ENCODE measurements at places on chromosomes 6 and 20.

DNA sequence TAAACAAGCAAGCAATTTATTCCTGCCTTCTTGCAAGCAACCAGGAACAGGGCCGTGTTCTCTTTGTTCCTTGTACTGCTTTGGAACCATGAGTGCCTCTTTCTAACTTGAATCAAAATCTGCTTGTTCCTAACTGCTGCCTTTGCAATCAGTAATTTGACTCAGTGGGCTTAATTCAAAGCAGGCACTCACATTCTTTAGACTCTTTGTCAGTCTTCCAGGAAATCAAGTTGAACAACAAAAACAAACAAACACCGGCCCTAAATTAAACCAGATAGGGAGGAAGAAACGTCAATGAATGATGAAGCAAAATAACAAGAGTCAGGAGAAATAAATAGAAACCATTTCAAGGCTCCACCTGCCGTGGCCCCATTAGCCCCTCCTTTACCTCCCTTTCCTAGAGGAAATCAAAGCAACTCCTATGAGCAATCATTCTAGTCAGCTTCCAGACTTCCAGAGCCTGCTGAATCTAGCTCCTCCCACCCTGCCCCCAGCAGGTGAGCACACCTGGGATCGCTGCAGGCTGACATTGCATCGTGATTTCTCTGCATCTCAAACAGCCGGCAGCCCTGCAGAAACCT, 582.2 kb upstream of the FLRT3 start:
- peak; percentile 66 for DNase-seq
- H3K4me3 ChIP-seq = peak overlapping the region; percentile 15
- H3K27me3 ChIP-seq = no peaks in the 10 kb centered on the region

DNA sequence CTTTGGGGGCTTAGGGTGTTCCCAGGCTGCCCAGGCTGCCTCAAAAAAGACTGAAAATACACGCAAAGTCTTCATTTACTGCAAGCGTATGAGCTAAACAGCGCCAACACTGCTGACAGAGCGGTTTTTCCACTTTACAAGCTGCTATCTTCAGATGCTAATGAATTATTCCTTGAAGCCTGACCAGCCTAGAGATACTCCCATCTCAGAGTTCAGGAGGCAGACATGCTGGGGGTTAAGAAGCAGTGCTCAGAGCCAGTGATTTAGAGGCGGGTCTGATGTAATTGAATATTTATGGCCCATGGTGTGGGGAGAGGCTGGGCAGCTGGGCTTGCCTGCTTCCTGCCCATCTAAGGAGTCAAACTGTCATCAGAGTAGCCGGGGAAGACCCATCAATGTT, 241.4 kb downstream of the SLC24A3 start:
- H3K4me3 ChIP-seq = no peak overlapping the region
- no peak for DNase-seq
- H3K27ac ChIP-seq = no peak overlapping the region
- H3K4me1 ChIP-seq = no peaks in the 10 kb centered on the region
- no peaks in the 10 kb centered on the region for H3K27me3 ChIP-seq
- no peaks in the 10 kb centered on the region for H3K36me3 ChIP-seq

DNA sequence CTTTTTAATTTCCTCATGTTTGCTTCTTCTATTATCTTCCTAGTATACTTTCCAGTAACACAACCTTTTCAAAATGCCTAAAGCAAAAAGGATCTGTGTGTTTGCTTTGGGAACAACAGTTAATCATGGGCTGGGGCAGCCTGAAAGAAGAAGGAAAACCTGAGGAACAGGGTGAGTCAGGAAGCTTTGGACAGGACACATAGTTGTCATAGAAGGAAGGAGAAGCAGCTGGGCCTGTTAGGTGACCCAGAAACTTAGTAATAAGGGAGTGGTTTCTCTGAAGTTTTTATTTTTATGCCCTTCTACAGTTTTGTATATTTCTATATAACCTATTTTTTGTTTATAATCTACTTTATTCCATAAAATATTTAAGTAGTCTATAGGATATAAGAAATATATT, 61.4 kb downstream of the CD24 start:
- H3K27me3 ChIP-seq = no peaks in the 10 kb centered on the region
- DNase-seq = no peak
- H3K36me3 ChIP-seq = no peaks in the 10 kb centered on the region
- H3K4me1 ChIP-seq = peaks cover 2% of the 10 kb centered on the region
- no peak overlapping the region for H3K4me3 ChIP-seq
- no peak overlapping the region for H3K27ac ChIP-seq

DNA sequence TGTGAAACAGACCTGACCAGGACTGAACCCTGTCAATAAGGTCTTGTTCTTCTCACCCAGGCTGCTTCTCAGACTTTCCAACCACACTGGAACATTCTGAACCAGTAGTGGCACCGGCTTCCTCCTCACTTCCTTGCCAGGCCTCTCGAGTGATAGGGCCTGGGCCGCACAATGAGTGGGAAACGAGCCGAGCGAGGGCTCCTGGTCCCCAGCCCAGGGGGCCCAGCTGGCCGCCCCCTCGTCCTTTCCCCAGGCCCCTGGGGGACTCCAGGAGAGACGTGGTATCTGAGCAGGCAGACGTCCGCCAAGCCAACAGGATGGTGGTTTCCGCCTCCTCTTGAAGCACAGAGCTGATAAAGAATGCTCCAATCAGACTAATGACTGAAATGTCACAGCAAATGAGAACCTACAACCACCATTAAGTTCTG, 117.9 kb downstream of the GMDS start:
- H3K27me3 ChIP-seq = no peaks in the 10 kb centered on the region
- H3K4me1 ChIP-seq = peaks cover 4% of the 10 kb centered on the region
- H3K4me3 ChIP-seq = no peak overlapping the region
- no peak overlapping the region for H3K27ac ChIP-seq
- DNase-seq = no peak
- H3K36me3 ChIP-seq = no peaks in the 10 kb centered on the region

- H3K27ac ChIP-seq = no peak overlapping the region
- H3K4me1 ChIP-seq = peaks cover 3% of the 10 kb centered on the region
- H3K27me3 ChIP-seq = no peaks in the 10 kb centered on the region
- H3K4me3 ChIP-seq = no peak overlapping the region
- no peaks in the 10 kb centered on the region for H3K36me3 ChIP-seq
These were observed 194.5 kb upstream of the THEMIS start for GRCh38 chr6:128095362-128095761.

- H3K36me3 ChIP-seq = no peaks in the 10 kb centered on the region
- peaks cover 7% of the 10 kb centered on the region for H3K4me1 ChIP-seq
- no peak overlapping the region for H3K4me3 ChIP-seq
These were observed 46.9 kb upstream of the ENPP5 start for GRCh38 chr6:46217671-46218131.

GRCh38 chr20:5996765-5997164, 46.3 kb downstream of the MCM8 start:
- no peak overlapping the region for H3K27ac ChIP-seq
- peak; percentile 67 for DNase-seq
- H3K4me3 ChIP-seq = no peak overlapping the region
- no peaks in the 10 kb centered on the region for H3K27me3 ChIP-seq

DNA sequence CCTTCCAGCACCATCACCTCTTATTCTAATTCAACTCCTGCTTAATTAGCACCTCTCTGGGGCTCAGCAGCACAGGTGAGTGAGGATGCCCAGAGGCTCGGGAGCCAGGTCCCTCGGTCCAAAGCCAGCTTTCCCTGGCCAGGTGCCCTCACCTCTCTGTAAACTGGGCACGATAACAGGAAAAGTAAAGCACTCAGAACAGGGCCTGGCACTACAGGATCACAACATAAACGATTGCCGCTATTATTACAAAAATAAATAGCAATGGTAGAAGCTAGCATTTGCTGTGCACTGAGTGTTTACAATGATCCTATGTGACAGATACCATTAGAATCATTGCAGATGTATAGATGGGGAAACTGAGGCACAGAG, 2.6 kb downstream of the BPIFB2 start:
- no peaks in the 10 kb centered on the region for H3K4me1 ChIP-seq
- H3K4me3 ChIP-seq = no peak overlapping the region
- H3K27me3 ChIP-seq = no peaks in the 10 kb centered on the region
- no peaks in the 10 kb centered on the region for H3K36me3 ChIP-seq

GRCh38 chr6:145214570-145214969, 520.8 kb downstream of the EPM2A start:
- H3K27me3 ChIP-seq = no peaks in the 10 kb centered on the region
- peak; percentile 53 for DNase-seq
- no peak overlapping the region for H3K27ac ChIP-seq
- H3K4me3 ChIP-seq = no peak overlapping the region
- H3K4me1 ChIP-seq = no peaks in the 10 kb centered on the region
- no peaks in the 10 kb centered on the region for H3K36me3 ChIP-seq

GRCh38 chr6:21593412-21593926, at the start of gene SOX4:
SOX4 (plus strand) TSS chr6:21593751; CDS start chr6:21594535, 784 bp downstream.
- peak within 1 kb of the TSS; percentile 84 for H3K27ac ChIP-seq
- DNase-seq = peak; percentile 96
- no peaks in the 10 kb centered on the region for H3K27me3 ChIP-seq

GRCh38 chr6:90162648-90163387, 133.8 kb downstream of the BACH2 start:
- no peak overlapping the region for H3K27ac ChIP-seq
- no peak overlapping the region for H3K4me3 ChIP-seq
- no peaks in the 10 kb centered on the region for H3K36me3 ChIP-seq
- H3K4me1 ChIP-seq = no peaks in the 10 kb centered on the region
- no peak for DNase-seq
- no peaks in the 10 kb centered on the region for H3K27me3 ChIP-seq

DNA sequence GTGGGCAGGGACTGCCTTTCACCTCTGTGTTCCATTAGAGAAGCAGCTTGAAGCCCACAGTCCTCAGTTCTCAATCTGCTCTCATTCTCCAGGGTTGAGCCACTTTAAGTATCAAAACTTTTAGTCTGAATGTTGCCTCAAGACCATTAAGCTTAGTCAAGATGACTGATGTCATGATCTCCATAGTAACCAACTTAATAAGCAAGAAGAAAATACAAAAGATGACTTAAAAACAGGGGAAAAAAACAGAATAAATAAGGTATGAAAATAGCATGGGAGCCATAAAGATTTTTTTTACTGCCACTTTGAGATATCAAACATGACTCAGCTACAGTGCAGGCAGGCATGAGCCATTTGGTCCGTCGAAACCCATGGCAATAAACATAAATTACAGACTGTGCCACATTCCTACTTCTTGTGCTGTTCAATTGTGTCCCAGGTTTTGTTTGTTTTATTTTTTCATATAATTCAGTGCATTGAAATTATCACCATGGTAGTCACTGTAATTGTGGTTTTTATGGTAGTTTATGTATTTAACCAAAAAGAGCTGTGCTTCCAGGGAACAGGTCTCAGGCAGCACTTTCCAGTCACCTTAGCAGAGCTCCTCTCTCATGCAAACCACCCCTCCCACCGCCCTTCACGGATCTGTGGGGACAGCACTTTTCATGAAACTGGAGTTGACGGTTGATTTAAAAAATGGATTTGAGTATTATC, 156.5 kb upstream of the INSM1 start:
- DNase-seq = peak; percentile 48
- H3K36me3 ChIP-seq = no peaks in the 10 kb centered on the region
- H3K27me3 ChIP-seq = no peaks in the 10 kb centered on the region
- no peak overlapping the region for H3K4me3 ChIP-seq

- DNase-seq = no peak
- H3K27ac ChIP-seq = no peak overlapping the region
- no peaks in the 10 kb centered on the region for H3K36me3 ChIP-seq
- H3K4me1 ChIP-seq = no peaks in the 10 kb centered on the region
- no peak overlapping the region for H3K4me3 ChIP-seq
These were observed 34.8 kb upstream of the PLCB1 start for GRCh38 chr20:8097307-8097706.

DNA sequence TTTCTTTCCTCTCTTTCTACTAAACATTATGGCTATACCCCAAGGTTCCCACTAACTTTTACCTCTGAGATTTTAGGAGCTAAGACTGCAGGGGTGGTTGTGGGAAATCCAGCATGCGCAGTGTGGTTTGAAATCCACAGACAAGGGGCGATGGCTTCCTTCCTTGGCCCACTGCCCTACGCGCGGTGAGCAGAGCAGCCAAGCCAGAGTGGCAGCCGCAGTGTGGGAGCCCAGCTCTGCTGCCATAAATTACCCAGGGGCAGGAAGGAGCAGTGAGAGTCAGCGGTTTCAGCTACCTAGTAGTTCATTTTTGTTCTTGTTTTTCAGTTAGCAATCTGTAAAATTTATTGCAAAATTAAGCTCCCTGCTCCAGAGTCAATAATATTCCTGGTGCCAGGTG, 101.4 kb downstream of the BMP2 start:
- no peak overlapping the region for H3K4me3 ChIP-seq
- H3K27me3 ChIP-seq = peaks cover 2% of the 10 kb centered on the region
- H3K27ac ChIP-seq = no peak overlapping the region
- DNase-seq = no peak
- no peaks in the 10 kb centered on the region for H3K4me1 ChIP-seq

- peak; percentile 81 for DNase-seq
- H3K27ac ChIP-seq = peak overlapping the region; percentile 68
- H3K27me3 ChIP-seq = no peaks in the 10 kb centered on the region
- peak overlapping the region; percentile 33 for H3K4me3 ChIP-seq
- peaks cover 40% of the 10 kb centered on the region for H3K36me3 ChIP-seq
These were observed 47.0 kb downstream of the WDR27 start for GRCh38 chr6:169654598-169655391.

DNA sequence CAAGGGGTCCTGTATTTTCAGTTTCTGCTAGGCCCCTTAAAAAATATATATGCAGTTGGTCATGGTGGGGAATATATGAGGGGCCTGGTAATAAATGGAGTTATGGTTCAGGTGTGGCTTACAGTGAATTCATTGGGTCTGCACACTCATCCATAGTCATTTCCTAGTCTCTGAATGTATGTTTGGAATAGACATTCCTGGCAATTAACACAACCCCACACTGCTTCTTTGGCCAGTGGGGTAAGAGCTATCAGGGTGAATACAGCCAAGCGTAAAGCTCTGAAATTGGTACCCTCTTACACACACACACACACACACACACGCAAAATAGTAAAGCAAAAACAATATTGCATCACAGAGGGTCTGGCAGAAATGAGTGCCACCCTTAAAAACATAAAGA, 56.5 kb downstream of the QRSL1 start:
- H3K4me1 ChIP-seq = no peaks in the 10 kb centered on the region
- no peak overlapping the region for H3K27ac ChIP-seq
- H3K27me3 ChIP-seq = no peaks in the 10 kb centered on the region
- H3K36me3 ChIP-seq = no peaks in the 10 kb centered on the region

DNA sequence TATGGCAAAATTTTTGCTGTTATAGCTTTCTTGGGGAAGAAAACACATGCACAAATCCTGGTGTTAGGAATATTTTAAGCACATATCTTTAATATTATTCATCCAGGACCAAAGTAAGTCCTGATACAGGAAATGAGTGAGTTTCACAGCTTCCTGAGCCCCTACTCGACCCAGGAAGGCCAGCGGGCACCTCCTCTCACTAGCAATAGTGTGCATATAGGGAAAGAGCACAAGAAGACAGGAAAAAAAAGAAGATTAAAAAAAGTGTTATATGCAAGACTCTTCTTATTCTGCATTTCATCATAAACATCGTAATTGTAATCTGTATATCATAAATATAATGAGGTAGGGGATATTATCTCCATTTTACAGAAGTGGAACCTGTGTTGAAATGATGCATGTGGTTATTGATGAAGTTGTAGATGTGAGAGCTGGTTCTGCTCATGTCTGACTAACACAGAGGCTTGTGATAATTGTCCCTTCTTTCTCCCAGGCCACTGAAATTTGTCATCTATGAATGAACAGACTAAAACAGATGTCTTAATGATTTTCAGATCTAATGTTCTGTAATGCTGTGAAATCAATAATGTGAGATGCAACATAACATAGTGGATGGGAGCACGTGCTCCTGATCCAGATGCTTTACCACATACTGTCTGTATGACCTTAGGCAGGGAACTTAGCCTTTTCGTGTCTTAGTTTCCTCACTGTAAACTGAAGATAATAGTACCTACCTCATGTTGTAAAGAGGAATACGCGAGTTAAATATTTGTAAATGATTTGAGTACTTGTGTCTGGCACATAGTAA, 101.2 kb downstream of the MYO6 start:
- DNase-seq = no peak
- H3K27me3 ChIP-seq = no peaks in the 10 kb centered on the region
- H3K27ac ChIP-seq = no peak overlapping the region
- H3K36me3 ChIP-seq = no peaks in the 10 kb centered on the region
- no peak overlapping the region for H3K4me3 ChIP-seq

Measured in small intestine (tissue), 16 donors.